ENCODE measurements at places on chromosomes 2 and 18.

DNA sequence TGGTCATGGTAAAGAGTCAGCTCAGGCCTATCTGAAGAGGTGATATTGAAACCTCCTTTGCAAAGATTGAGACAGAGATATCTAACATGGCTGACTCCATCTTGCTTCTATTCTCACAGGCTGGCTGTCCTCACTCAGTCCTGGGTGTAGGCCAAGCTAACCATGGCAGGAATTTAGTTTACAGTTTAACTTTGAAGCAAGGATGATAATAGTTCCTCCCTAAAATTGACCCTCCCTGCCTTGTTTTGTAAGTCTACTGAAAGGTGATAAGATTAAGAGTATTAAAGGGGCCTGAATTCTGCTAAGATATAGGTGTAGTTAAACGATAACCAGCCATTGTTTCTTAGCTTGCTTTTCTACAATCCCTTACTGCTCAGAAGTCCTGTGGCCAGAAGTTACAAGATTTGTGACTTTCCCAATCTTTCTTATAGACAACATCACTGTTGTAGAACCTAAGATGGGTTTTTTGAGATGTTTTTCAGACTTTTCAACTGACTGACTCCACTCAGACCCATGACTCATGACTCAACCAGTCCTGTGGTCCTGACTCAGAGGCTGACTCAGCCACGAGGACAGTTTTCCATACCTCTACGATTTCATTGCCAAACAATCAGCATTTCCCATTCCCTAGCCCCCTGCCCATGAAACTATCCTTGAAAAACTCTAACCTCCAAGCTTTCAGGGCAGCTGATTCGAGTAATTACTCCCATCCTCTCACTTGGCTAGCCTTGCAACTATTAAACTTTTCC lies 195.7 kb upstream of the SESTD1 start:
- no peak for DNase-seq

GRCh38 chr2:30231996-30232800 lies 864 bp downstream of the LBH start:
- DNase-seq: peak; percentile 92

GRCh38 chr2:235025800-235026536 lies 74.2 kb downstream of the SH3BP4 start:
- no peak for DNase-seq

- no peak for DNase-seq
Measured at GRCh38 chr2:1636791-1637415, 107.4 kb downstream of the PXDN start.

- peak; percentile 85 for DNase-seq
Measured at GRCh38 chr18:24014986-24015638, 558 bp downstream of the TTC39C start.

- DNase-seq: no peak
Measured at GRCh38 chr2:144339048-144339447, 180.9 kb downstream of the ZEB2 start.

DNA sequence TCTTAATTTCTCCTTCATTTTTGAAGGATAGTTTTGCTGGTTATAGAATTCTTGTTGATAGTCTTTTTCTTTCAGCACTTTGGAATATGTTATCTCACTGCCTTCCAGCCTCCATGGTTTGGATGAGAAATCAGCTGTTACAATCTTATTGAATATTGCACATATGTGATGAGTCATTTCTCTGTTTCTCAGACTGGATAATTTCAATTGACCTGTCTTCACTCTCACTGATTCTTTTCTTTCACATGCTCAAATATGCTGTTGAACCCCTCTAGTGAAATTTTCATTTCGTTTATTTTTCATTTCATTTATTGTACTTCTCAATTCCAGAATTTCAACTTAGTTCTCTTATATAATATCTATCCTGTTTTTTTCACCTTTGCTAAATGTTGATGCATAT lies 22.2 kb downstream of the PDK1 start:
- DNase-seq: no peak

DNA sequence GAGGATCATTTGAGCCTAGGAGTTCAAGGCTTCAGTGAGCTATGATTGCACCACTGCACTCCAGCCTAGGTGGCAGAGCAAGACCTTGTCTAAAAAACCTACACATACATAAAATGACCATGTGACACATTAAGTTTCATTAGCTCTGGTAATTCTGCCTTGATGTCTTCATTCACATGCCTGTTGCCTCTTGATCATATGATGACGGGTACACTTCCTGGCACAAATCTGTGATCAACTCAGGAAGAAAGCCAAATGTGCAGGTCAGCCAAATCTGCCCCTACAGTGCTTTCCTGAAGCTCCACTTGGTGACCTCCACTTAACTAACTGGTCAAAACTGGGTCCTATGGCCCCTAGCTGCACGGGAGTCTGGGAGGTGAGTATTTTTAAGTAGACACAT lies 54.4 kb upstream of the B3GNT7 start:
- DNase-seq: peak; percentile 14

GRCh38 chr18:54392543-54393023 lies 34.9 kb downstream of the C18orf54 start:
- no peak for DNase-seq

- DNase-seq: no peak
Measured at GRCh38 chr2:112583497-112584133, 794 bp upstream of the CHCHD5 start.

DNA sequence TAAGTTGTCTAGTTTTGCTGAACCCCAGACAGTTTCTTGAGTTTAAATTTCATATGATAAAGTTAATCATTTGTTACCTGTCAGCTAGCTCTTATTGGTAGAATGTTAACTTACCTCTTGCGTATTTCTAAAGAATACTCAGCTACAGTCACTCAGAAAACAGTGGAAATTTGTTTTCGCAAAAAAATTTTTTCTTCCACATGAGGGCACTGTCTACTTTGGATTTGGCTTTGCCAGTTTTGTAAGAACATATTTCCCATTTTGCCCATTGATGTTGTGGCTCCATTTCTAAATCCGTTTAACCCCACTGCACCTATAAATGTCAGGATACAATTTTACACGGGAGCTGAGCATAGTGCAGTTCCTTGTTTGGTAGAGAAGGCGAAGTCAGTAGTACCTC lies 19.1 kb upstream of the GCFC2 start:
- DNase-seq: no peak
